ENCODE measurements at places on chromosomes 12 and 14.

GRCh38 chr12:12803186-12803585 is 10.0 kb upstream of the DDX47 start:
- DNase-seq, result no peak

GRCh38 chr12:22491034-22491433 is 53.3 kb downstream of the C2CD5 start:
- no peak for DNase-seq

- no peak for DNase-seq
Measured at GRCh38 chr14:60861545-60862140, 119.2 kb downstream of the TRMT5 start.

GRCh38 chr12:29804019-29804418 is 20.3 kb upstream of the TMTC1 start:
- no peak for DNase-seq

- DNase-seq, result no peak
Measured at GRCh38 chr12:88329833-88330232, 187.7 kb downstream of the TMTC3 start.

- no peak for DNase-seq
Measured at GRCh38 chr14:103402695-103403094, 17.5 kb downstream of the MARK3 start.

GRCh38 chr14:69999261-69999674 is 120.1 kb downstream of the SMOC1 start:
- DNase-seq, result no peak

- DNase-seq, result no peak
Measured at GRCh38 chr12:75599061-75599460, 87.7 kb upstream of the KRR1 start.

GRCh38 chr14:66206554-66206953 is 279.6 kb upstream of the CCDC196 start:
- DNase-seq, result no peak

GRCh38 chr12:12874029-12874428 is 17.3 kb upstream of the GPRC5A start:
- no peak for DNase-seq

DNA sequence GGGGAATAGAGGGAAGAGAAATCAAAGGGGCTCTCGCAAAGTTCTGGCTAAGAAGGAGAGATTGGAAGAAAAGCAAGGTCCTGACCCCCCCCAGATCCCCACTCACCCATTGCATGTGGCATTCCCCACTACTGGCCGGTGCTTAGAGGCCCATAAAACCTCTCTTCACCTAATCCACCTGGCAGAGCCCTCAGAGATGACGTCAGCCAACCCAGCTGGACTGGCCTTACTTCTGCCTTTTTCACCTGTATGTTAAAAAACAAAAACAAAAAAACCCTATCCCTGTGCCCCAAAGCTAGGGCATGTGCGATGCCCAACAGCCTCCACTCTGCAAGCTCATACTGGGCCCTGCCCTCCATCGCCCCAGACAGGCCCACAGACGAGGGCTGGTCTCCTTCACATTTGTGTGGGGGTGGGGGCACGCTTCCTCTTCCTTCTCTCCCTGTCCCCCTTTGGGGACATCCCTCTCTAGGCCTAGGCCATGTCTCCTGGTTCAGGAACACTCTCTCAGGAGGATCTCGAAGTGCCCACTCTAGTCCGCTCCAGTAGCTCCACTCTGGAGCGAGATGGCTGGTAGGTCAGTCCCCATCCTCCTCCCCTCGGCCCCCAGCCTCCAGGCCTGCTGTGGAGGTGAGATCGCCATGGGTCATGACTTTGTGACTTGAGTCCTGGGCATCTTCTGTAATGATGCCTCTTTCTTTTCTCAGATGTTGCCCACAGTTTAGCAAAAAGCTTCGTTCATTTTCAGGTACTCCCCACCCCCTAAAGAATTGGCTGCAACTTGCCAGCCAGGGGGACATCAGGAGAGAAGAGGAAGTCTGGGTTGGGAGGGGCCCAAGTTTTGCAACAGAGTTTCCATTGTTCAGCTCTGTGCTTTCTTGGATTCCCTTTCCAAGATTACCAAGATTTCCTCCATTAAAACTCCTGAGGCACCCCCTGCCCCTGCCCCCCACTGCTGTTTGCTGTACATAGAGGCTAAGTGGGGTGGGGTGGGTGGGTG is 37.0 kb downstream of the FIGNL2 start:
- DNase-seq, result no peak

DNA sequence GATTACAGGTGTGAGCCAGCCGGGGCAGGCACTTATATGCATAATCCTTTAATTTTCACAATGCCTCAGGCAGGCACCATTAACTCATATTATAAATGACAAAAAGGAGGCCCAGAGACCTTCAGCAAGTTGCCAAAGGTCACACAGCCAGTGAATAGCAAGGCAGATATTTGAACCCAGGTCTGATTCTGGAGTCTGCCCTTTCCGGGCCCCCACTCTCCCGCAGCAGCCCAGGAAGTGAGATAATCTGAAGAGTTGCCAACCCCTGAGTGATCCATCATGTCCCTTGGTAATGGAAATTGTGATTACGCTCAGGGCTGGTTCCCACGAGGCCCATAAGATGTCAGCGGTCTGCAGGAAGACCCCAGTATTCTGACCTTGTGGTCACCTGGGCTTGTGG is 95.3 kb upstream of the MED13L start:
- DNase-seq, result no peak

- DNase-seq, result no peak
Measured at GRCh38 chr12:63294327-63294632, 143.3 kb upstream of the AVPR1A start.

DNA sequence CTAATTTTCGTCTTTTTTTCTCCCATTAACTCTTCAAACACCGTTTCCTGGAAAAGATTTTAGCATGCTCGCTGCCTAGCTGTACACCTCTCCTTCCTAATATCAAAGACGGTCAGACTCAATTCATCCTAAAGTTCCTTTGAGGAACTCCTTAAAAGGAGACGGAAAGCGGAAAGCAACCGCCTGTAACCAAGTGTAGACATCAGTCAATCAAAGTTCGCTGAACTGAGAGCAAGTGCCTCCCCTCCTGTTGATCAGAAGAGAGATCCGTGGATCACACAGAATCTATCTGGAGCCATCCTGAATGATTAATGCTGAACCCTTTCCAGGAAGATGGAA is 412 bp upstream of the TEP1 start:
- DNase-seq, result no peak

GRCh38 chr12:125892276-125892675 is 827.0 kb downstream of the AACS start:
- DNase-seq, result no peak

- DNase-seq, result no peak
Measured at GRCh38 chr12:58925751-58926150, 5.4 kb upstream of the LRIG3 start.

- no peak for DNase-seq
Measured at GRCh38 chr12:66236969-66237368, 48.0 kb downstream of the IRAK3 start.

GRCh38 chr12:91662021-91662420 is 479.4 kb upstream of the DCN start:
- no peak for DNase-seq

DNA sequence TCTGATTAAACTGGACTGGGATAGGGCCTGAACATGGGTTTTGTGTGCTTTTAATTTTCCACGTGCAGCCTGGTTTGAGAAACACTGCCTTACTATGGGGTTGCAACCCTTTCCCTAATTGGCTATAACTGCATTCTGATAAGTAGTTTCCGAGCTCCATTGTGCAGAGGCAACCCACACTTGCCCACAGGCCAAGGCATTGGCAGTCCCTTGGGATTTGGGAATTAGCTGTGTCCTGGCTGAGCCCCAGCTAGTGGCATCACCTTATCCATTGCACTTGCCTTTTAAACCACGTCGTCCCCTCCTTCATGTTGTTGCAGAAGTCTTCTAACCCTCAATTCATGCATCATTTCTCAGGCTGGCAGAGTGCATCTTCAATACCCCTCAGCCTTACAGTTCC is 10.2 kb downstream of the VCPKMT start:
- DNase-seq, result no peak

All from cardiac septum (tissue), 1 donor.